ENCODE measurements at places on chromosomes 6 and 20. TPM values are rescaled to one million over a fixed set of nuclear protein-coding genes. Genes with fewer than 3 reads are reported as not detected.
A peak's percentile ranks its signal among the peaks of the same experiment; 100 is the strongest.

Gene CD24
- 1.2 TPM for total RNA-seq

Gene BPIFA1
- not detected for total RNA-seq

Gene BPIFB1
- not detected for total RNA-seq

Gene TMEM74B
- total RNA-seq, result 1.1 TPM

Gene FOXC1
- total RNA-seq, result 15.9 TPM

Gene C20orf96
- total RNA-seq, result 17.0 TPM

Gene COL19A1
- not detected for total RNA-seq

Gene PRL
- total RNA-seq, result not detected

Gene PLN
- total RNA-seq, result not detected

Gene ADGRF5
- total RNA-seq, result 37.9 TPM

Gene TRIM31
- not detected for total RNA-seq

Gene TM9SF4
- total RNA-seq, result 48.2 TPM

DNA sequence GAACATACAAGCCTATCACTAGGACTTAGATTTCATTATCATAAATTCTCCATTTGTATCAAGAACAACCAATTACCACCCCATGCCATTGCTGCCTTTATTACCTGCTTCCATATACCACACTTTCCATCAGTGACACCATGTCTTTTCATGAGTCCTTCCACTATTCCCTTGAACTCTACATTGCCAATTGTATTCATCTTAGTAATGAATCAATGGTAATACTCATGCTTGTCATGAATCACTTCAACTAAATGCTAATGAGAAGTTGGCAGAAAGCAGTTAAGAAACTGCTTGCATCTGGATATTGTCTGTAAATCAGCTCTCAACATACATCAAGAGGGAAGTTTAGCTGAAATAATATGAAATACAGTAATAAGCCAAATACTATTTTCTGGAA is 61.2 kb upstream of the RNF217 start:
- DNase-seq, result no peak

DNA sequence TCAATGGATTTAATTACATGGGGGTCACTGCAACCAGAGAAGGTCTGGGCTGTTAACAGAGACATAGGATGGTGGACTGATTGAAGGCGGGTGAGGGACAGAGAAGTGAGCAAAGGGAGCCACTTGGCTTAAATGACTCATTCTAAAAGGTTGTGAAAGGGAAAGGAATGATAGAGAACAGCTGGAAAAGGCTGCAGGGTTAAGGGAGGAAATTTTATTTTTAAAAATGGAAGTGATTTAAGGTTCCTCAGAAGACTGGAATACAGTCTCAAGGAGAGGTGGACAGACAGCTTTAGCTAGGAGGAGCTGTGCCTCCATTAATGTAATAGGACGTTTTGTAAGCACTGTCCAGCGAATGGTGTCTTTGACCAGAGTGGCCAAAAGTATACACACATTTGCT is 46.7 kb downstream of the RGS17 start:
- no peak for DNase-seq

DNA sequence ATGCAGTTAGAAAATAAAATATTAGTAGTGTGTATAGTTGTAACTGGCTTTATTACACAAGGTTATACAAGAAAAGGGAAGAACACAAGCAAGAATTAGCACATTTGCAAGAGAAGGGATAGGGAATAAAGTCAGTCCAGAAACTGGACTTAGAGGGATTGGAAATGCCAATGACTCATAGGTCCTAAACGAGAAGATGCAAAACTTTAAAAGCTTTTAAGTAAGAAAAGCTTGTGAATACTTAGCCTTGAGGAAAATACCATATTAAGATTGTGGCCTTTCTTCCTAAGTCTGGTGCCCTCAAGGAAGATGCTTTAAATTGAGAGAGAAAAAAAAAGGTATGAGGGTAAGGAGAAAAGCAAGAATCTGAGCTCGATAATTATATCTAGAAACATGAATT is 102.3 kb upstream of the MCHR2 start:
- no peak for DNase-seq

GRCh38 chr20:34526466-34526865 is 10.2 kb downstream of the DYNLRB1 start:
- no peak for DNase-seq

DNA sequence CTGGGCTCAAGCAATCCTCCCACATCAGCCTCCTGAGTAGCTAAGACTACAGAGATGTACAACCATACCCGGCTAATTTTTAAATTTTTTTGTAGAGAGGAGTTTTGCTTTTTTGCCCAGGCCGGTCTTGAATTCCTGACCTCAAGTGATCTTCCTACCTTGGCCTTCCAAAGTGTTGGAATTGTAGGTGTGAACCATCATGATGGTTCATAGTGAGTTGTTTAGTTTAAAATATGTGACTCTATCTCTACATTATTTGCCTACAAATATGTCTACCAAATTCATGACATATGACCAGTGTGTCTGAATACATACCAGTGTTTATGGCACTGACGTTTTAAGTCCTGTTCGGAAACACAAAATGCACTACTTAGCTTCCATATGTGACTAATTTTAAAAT is 154.9 kb downstream of the GMPR start:
- no peak for DNase-seq

- DNase-seq, result peak; percentile 83
These were observed 251.1 kb upstream of the TBX18 start for GRCh38 chr6:85015396-85015990.

GRCh38 chr6:105786449-105786848 is 299.7 kb upstream of the PRDM1 start:
- no peak for DNase-seq

DNA sequence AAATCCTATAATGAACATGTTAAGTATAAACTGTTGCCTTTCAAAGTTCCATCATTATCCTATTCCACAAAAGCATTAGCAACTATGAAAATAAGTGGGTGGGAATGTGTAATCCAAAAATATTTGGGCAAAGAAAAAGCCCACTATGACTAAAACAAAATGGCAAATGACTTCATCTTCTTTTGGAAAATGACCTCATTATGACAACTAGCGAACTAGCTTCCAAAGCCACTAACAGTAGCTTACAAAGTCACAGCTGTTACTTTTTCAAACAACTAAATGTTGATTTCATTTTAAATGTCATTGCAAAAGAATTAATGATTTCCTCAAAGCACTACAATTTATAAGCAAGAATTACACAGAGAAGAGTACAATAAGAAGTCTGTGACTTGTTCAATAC is 49.8 kb upstream of the RUNX2 start:
- no peak for DNase-seq

- DNase-seq, result no peak
These were observed 760 bp downstream of the C6orf132 start for GRCh38 chr6:42141603-42142117.

DNA sequence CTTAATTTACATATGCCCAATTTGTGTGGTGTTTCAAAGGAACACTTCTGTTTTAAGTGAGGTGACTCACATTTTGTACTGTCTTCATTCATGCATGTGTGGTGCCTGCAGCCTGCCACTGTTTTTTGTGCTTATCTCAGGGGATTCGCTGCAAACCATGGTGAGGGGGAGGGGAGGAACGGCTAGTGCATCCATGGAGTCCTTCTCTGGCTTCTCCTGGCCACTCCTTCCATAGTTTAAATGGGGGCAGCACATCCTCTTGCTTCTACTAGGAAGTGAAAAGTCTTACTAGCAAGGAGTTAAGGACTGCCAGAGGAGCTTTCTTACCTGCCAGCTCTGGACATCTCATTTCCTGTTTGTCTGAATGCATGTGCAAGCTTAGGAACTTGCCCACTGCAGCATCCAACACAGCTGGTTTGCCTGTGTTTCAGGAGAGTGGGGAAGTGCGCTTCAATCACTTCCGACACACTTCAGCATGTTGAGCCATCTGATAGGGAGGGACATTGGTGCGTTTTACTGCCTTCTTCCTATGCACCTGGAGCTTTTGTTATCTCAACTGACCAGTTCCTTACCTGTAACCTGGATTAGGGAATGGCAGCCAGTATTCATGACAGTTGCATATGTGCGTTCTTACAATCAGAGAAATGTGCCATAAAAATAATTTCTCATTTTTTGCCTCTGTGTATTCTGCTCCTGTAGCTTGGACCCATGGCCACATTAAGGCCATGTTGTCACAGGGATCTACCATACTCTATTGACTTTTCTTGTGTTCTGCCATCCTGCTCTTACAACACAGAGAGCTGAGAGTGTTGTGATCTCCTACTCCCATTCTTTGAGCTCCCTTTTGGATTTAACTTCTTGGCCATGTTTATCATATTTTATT is 211.3 kb downstream of the ARID1B start:
- no peak for DNase-seq

- DNase-seq, result no peak
These were observed 24.0 kb downstream of the PCK1 start for GRCh38 chr20:57584768-57585461.

DNA sequence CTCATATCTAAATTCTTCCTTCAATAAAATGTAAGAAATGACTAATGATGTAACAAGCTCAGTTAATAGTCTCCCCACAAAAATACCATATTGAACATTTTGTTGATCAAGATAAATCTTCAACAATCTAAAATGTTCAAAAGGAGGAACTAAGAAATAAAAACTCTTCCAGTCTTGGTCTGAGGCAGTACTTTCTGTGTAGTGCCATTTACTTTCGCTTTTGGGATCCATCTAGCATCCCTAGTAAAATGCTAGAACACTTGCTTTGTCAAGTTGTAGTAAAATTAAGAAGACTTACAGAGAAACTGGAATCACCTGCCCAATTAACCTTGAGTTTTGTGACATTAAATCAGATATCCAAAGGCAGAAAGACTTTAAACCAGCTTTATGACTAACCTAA is 246.4 kb downstream of the KHDRBS2 start:
- DNase-seq, result no peak

DNA sequence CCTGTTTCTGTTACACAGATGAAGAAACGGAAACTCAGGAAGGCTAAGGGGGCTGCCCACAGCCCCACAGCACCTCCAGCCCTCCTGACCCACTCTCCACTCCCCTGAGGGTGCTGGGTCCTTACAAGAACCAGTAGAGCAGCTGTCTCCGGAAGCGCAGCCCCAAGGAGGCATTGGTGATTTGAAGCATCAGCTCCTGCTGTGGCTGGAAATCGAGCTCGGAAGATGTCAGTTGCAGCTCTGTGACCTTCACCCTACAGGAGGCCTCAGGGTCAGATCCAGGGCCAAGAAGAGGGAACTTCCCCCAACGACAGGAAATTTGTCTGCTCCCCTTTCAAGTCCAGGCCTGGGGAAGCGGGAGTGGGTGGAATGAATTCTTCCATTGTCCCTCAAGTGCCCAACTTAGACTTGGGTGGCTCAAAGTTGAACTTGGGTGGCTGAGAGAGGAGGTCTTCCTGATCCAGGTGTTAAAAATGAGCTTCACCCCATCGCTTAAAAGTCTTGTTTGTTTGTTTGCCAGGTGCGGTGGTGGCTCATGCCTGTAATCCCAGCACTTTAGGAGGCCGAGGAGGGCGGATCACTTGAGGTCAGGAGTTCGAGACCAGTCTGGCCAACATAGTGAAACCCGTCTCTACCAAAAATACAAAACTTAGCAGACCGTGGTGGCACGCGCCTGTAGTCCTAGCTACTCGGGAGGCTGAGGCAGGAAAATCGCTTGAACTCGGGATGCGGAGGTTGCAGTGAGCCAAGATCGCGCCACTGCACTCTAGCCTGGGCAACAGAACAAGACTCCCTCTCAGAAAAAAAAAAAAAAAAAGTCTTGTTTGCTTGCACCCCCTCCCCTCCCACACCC is 1.9 kb downstream of the PLTP start:
- no peak for DNase-seq

GRCh38 chr6:108796875-108797274 is 51.3 kb upstream of the ARMC2 start:
- no peak for DNase-seq

- no peak for DNase-seq
These were observed 23.5 kb downstream of the PPP1R3G start for GRCh38 chr6:5108536-5109150.

GRCh38 chr6:25628471-25629197 is 23.4 kb upstream of the SCGN start:
- DNase-seq, result no peak

GRCh38 chr20:62143957-62144825 is 622 bp downstream of the SS18L1 start:
- peak; percentile 67 for DNase-seq

DNA sequence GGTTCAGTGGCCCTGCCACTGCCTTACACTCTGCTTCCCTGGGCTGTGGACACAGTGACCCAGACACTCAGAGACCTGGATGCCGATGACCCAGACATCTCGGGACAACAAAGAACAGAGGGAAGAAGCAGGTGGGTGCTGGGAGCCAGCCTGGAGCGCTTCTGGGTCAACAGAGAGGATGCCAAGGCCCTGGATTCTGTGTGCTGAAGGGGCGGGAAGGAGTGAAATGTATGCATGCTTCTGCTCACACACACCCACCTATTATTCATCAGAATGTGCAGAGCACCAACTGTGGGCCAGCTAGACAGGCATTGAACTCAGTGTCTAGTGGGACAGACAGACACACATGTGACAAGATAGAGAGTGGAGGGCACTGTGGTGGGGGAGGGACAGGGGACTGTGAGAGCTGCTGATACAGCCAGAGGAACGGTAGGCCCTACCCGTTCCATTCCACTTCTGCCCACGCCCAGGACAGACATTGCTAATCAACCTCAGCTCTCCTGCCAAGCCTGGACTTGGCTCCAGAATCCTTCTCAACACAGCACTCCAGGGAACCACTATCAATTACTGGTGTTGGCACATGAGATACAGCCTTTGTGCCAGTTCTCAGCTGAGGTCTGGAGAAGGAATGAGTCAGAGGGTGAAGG is 20.2 kb downstream of the KCNK15 start:
- DNase-seq, result no peak

DNA sequence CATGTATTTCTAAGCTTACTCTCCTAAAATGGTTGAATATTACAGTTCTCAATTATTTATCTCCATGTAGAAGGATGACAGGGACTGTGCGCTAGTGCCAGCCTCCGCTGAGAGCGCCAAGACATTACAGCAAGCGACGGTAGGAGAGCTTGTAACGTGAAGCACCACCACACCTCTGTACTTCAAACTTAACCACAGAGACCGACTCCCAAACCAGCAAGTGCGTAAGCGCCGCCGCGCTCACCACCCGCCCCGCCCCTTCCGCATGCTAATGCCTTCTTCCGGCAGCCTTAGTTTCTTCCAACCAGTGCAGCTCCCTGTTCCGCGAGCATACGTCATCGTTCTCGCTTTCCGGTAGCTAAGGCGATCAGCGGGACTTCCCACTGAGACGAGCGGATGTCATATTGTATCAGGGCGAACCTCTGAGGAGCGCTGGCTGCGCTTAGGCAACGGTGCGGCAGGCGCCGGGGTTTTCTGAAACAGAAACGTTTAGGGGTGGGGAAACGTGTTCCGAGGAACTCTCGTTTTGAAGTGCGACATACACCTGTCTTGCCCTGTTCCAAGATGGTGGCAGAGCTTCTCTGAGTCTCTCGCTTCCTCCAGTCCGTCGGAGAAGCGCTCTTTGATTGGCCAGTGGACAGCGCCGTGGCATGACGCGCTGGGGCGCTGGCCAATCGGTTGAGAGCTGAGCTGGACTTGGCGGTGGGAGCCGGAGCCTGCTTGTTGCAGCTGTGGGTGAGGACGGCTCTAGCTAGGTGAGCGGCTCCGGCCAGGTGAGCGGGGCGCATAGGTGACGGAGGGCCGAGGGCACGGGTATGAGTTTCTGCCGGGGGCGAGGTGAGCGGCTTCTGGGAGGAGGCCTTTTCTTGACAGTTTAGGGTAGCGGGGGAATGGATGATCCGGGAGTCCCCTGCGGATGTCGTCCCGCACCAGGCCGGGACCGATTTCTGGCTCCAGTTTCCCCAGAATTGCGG is at the start of gene SEC23B:
TSS of gene SEC23B (plus strand) at position 723 of the 974 bp plus-strand sequence. CDS start 2,896 bp downstream, outside the sequence.
- DNase-seq, result peak; percentile 98

- peak; percentile 61 for DNase-seq
These were observed 10.9 kb downstream of the ZNF217 start for GRCh38 chr20:53582574-53583351.

- DNase-seq, result no peak
These were observed 811.9 kb downstream of the MAFB start for GRCh38 chr20:39876976-39877635.
